Sciatic nerve (tissue), 2 donors: ENCODE measurements at places on chromosomes 12 and 14. TPM values are rescaled to one million over a fixed set of nuclear protein-coding genes. Genes with fewer than 3 reads are reported as not detected.

The OTX2 gene
- total RNA-seq: not detected

The IGFBP6 gene
- 1,832 TPM for total RNA-seq

The FGF23 gene
- total RNA-seq: not detected

DNA sequence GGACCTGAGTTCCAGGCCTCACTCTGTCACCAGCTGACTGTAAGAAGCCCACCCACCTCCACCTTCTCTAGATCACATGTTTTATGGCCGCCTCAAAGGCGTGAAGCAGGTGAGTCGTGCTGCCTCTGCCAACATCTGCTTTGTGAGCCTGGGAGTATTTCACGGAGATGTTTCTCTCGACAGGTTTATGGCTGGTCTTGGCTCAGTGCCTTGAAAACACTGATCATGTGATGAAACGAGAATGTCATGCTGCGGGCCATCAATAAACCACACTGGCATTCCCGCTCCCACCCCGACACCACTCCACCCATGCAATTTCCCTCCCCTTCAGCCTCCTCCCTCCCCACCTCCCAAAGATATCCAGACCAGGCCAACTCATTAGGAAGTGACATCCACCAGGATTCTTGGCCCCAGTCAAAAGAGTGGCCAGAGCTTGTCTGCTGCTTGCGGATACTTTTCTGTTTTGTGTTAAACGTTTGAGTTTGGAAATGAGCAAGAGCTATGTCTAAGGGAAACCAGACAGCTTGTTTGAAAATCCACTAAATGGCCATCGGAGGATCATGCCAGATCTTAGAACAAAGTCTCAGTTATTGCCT lies 53.8 kb upstream of the NTF3 start:
- DNase-seq: no peak

DNA sequence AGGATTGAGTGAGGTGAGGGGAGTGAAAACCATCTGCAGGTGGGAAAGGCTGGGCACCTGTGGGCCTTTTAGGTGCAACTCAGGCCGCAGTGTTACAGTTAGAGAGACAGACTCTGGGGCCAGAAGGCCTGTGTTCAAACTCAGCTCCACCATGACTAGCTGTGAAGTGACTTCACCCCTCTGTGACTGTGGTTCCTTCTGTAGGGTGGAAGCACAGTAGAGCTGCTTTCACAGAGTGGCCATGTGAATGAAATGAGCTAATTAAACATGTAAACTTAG lies 25.0 kb downstream of the RBM19 start:
- DNase-seq: no peak

- DNase-seq: no peak
Measured at GRCh38 chr14:71201840-71202239, 294.6 kb downstream of the PCNX1 start.

DNA sequence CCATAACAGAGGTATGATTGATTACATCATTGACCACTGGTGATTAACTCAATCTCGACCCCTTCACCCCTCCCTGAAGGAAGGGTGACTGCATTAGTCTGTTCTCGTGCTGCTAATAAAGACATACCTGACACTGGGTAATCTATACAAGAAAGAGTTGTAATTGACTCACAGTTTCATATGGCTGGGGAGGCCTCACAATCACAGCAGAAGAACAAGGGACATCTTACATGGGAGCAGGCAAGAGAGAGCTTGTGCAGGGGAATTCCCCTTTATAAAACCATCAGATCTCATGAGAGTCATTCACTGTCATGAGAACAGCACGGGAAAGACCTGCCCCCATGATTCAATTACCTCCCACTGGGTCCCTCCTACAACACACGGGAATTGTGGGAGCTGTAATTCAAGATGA lies 55.9 kb upstream of the TMCC3 start:
- DNase-seq: no peak

- DNase-seq: no peak
Measured at GRCh38 chr12:108720757-108721514, 10.4 kb downstream of the CORO1C start.

- DNase-seq: no peak
Measured at GRCh38 chr12:87266305-87266704, 762.9 kb downstream of the C12orf50 start.

The OAS2 gene
- 8.4 TPM for total RNA-seq

DNA sequence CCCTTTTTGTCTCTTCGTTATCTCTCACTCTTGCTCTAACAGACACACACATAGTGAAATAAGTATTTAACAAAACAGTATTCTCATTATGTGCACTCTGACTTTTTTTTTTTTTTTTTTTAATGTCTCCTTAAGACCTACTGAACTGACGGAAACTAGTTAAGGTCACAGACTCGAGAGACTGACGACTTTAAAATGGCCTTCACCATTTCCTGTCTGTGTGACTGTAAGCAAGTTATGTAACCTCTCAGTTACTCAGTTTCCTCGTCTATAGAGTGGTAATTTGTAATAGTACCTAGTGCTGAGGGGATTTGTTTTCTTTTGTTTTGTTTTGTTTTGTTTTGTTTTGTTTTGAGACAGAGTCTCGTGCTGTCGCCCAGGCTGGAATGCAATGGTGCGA lies 284.8 kb downstream of the FBXL14 start:
- no peak for DNase-seq

DNA sequence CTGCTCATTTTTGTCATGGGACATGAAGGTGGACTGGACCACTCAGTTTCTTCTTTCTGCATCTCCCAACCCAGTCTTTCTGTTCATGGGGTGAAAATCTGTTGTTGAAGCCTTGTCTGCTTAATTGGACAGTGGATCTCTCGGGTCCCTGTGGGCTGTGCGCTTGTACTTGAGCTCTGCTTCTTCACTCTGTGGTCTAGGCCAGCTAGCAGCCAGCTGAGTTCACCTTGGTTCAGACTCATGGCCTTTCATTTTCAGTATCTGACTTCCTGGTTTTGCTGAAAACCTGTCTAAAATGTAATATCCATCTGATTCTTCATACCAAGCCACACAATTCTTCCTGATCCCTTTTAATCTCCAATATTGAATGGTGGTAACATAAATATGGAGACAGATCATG lies 117.2 kb downstream of the LRRK2 start:
- no peak for DNase-seq

- no peak for DNase-seq
Measured at GRCh38 chr14:99718811-99719192, 34.7 kb downstream of the CYP46A1 start.

DNA sequence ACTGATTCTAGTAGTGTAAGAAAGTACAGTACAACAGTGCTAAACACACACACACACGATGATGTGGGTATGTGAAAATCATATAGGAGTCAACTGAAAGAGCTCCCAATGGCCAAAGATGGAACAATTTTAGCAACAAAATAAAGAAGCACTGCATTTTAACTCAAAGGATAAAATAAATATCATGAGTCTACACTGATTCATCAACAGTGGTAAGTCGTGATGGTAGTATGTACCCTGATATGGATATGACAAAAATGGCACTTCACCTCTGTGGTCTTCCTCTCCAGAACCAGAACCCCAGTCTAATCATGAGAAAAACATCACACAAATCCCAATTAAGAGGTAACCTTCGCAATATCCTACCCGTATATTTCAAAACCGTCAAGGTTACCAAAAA lies 41.4 kb upstream of the TBPL2 start:
- DNase-seq: no peak

- DNase-seq: no peak
Measured at GRCh38 chr14:101554991-101555668, 6.2 kb upstream of the DIO3 start.

GRCh38 chr14:39664646-39665045 lies 232.4 kb upstream of the FBXO33 start:
- DNase-seq: no peak

GRCh38 chr12:58504143-58504938 lies 416.0 kb downstream of the LRIG3 start:
- no peak for DNase-seq

GRCh38 chr12:75361408-75361807 lies 26.9 kb downstream of the GLIPR1L1 start:
- no peak for DNase-seq

- no peak for DNase-seq
Measured at GRCh38 chr14:44657696-44658388, 150.8 kb upstream of the FSCB start.

- no peak for DNase-seq
Measured at GRCh38 chr14:88904864-88905263, 80.4 kb downstream of the TTC8 start.

- DNase-seq: no peak
Measured at GRCh38 chr12:42125388-42125767, 19.3 kb downstream of the GXYLT1 start.

The GLI1 gene
- total RNA-seq: 47.7 TPM

- no peak for DNase-seq
Measured at GRCh38 chr14:90508536-90509254, 111.9 kb downstream of the CALM1 start.

DNA sequence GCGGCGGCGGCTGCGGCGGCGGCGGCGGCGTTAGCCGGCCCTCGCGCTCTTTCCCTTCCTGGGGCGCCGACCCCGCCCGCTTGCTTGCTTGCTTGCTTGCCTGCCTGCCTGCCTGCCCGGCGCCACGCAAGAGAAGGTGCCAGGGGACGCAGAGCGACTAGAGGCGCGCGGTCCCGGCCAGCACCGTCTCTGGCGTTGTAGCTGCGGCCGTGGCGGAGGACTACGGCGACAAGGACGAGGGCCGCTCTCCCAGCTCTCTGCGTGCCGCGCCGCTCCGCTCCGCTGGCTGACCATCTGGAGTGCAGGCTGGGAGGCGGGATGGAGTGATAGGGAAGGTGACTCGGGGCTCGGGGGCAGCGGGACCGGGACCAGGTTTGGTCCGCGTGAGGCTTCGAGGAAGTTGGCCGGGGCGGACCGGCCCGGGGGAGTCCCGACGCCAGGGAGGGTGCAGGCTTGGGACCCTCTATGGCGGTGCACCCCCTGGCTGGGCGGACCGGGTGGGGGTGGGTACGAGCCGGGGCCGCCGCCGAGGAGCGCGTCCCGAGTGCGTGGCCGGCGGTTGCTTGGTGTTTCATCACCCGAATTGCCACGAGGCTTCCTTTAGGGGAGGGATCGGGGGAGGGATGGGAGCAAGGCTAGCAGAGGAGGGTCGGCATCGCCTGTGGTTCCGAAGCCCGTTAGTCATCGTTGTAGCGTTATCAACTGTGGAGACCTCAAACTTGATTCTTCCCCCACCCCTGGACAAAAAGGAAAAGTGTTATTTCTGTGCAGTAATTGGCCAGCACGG lies 471 bp downstream of the XPOT start:
- peak; percentile 78 for DNase-seq

The P2RX2 gene
- not detected for total RNA-seq

The CALM1 gene
- total RNA-seq: 340 TPM

The EML5 gene
- 2.1 TPM for total RNA-seq

- no peak for DNase-seq
Measured at GRCh38 chr14:46581036-46581671, 70.4 kb downstream of the RPL10L start.

The KRT78 gene
- not detected for total RNA-seq

The MYF6 gene
- total RNA-seq: not detected

The AVPR1A gene
- total RNA-seq: 3.9 TPM

The REC8 gene
- total RNA-seq: 20.9 TPM

The JPH4 gene
- 0.85 TPM for total RNA-seq

The TRIM9 gene
- total RNA-seq: 5.4 TPM

DNA sequence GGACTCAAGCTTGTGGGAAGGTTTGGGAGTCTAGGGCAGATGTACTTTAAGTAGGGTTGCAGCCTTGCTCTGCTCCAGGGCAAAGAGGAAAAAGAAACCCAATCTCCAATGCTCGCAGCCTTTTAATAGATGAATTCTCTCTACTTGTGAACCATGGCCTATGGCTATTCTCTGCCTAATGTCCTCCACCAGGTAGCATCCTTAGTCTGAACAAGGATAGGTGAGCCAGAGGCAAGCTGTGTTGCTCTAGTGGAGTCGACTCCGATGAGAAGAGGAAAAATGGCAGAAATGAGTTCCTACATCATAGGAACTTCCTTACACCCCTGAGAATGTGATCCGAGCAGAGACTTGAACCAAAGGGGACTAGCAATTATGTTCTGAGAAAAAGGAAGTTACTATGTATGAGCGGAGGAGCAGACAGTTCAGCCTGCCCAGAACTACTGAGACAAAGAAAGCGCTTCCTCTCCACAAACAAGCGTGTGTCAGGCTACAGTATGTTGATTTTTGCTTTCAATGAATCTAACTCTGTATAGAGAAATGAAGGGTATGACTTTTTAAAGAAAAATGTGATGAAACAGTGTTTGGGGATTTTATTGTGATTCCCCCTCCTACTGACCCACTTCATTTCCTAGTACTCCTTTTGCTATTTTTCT lies 153.6 kb upstream of the ARID2 start:
- DNase-seq: no peak

DNA sequence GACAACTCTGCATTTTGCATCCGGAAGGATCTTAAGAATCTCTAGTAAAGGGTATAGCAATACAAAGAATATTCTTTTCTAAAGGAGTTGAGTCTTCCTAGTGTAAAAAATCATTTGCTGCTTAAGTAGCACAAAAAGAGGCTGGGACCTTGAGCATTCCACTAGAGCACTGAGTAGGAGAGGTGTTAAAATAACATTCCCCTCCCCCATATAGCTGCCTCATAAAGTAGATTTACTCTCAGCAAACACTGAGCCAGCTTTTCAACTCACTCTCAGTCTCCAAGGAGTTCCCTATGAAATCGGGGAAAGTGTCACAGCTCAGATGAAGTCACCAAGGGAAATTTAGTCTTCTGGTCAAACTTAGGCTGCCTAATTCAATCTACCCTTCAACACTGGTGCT lies 592.7 kb downstream of the ETNK1 start:
- DNase-seq: no peak

The ASCL1 gene
- total RNA-seq: not detected

- DNase-seq: no peak
Measured at GRCh38 chr14:99749763-99750715, 43.2 kb upstream of the EML1 start.
